ENCODE measurements at places on chromosomes 1 and 21.

DNA sequence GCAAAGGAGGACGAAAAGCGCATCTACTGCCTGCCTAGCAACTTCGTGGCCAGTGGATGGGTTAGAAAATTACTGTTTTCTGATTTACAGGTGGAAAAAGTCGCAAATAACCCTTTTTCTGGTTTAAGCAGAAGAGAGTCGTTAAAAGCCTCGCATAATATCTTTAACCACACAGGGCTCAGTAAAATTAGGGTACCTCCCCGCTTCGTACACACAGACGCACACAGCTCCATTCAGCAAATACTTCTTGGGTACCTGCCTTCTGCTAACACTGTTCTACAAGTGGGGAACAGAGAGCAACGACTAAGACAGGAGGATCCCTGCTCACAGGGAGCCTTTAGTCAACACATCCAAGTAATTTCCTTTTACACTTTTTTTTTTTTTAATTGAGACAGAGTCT, 704 bp downstream of the ALG6 start:
- DNase-seq: no peak

DNA sequence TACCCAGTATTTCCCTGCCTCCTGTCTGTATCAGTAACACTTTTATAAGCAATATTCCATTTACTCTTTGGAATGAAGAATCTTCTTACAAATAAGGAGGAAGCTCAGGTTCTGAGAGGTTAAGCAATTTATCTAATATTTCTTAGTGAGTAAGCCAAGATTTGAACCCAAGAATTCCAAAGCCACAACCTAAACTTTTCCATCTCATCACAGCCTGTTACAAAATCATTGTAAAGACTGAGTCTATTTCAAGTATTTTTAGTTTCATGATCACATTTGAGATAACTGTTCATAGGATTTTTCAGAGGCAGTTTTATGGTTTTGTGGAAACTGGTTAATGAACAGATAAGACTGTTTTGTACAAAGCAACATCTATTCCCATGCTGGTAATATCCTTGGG, 29.8 kb upstream of the HHAT start:
- no peak for DNase-seq

DNA sequence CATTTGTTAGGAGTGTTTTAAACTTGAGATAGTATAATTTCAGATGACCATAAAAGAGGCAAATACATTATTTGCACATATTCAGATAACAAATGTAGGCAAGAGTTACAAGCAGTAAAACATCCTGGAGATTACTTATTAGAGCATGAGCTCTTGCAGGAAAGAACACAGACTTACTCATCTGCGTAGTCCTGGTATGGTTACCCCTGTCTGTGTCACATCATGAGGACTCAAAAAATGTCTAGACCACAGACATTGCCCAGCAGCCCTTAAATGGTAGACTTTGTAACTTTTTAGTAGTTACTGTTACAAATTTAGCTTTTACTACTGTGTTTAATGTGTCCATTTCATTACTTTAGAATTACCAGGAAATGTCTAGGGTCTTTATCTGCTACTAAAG, 12.8 kb downstream of the CACHD1 start:
- DNase-seq: no peak

DNA sequence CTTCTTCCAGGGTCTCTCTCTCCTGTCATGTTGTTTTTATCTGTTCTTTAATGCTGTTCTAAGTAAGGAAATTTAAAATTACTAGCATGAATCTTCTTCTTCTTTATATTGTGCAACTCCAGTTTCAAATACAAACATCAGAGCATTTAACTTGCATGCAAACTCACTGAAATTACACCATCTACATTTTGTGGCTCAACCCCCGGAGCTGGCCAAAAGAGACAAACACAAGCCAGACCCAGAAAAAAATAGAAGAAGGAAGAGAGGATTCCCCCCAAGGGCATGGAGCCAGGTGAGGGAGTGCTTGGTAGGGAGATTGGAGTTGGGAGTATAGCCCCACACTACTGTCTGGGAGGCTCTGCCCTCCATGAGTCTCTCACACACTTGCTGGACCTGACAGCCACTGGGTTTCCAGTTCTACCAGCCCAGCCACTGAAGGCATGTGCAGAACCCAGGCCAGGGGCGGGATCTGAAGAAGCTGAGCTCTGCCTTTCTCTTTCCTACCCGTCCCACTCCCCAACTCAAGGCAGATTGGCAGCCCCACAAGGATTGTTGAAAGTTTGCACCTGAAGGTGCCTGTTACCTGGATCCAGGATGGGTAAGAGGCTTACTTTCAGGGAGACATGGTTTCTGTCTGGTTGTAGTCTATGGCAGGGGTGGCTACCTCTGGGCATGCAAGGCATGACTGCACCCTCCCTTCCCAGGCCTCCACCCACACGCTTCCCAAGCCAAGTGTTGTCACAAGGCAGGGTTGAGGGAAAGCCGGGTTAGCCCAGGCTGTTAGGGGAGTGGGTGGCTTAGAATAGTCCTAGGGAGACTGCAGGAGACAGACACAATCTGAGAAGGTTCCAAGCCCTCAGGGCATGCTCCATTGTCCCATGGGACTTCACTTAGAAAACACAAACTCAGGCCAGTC, 297.2 kb downstream of the TGFB2 start:
- DNase-seq: no peak

DNA sequence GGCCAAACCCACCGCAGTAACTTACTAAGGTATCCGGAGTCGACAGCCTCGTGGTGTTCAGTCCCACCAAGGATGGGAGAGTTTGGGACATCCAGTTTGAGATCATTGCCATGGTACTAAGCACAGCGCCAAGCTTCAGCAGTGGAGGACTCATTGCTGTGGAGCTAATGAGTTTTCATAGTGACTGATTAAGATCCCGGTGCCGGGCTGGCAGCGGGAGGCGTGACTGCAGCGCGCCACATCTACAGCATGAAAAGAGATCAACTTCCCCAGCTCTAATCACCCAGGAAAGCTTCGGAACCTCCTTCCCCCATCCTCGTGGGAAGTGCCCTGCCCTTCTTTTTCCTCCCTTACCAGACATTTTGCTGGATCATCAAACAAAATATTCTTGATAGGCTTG, 149.9 kb downstream of the OLFM3 start:
- no peak for DNase-seq

GRCh38 chr1:22077728-22078127, 25.2 kb downstream of the CDC42 start:
- DNase-seq: no peak
